ENCODE measurements at places on chromosomes 4 and X. TPM values are rescaled to one million over a fixed set of nuclear protein-coding genes. Genes with fewer than 3 reads are reported as not detected.
A peak's percentile ranks its signal among the peaks of the same experiment; 100 is the strongest.

GRCh38 chrX:9050331-9050730 is 16.4 kb upstream of the FAM9B start:
- no peaks in the 10 kb centered on the region for H3K36me3 ChIP-seq
- no peaks in the 10 kb centered on the region for H3K27me3 ChIP-seq
- no peak for DNase-seq
- H3K4me1 ChIP-seq = no peaks in the 10 kb centered on the region

- peaks cover 51% of the 10 kb centered on the region for H3K36me3 ChIP-seq
- peaks cover 35% of the 10 kb centered on the region for H3K4me1 ChIP-seq
- no peaks in the 10 kb centered on the region for H3K27me3 ChIP-seq
- no peak for DNase-seq
Observed at GRCh38 chr4:47526281-47526680, 41.2 kb downstream of the ATP10D start.

The RWDD4 gene
- total RNA-seq = 21.5 TPM

The HSFX2 gene
- total RNA-seq = 0.28 TPM

GRCh38 chrX:55312655-55313054 is 47.9 kb upstream of the PAGE3 start:
- H3K4me3 ChIP-seq = no peak overlapping the region
- H3K27ac ChIP-seq = no peak overlapping the region
- no peaks in the 10 kb centered on the region for H3K27me3 ChIP-seq
- H3K4me1 ChIP-seq = no peaks in the 10 kb centered on the region
- DNase-seq = no peak
- no peaks in the 10 kb centered on the region for H3K36me3 ChIP-seq

GRCh38 chrX:40570346-40571093 is 10.2 kb upstream of the ATP6AP2 start:
- no peak for DNase-seq
- no peak overlapping the region for H3K27ac ChIP-seq
- H3K4me3 ChIP-seq = no peak overlapping the region

The AR gene
- 3.4 TPM for total RNA-seq

GRCh38 chrX:131874300-131874699 is 148.8 kb upstream of the STK26 start:
- H3K36me3 ChIP-seq = no peaks in the 10 kb centered on the region
- H3K27ac ChIP-seq = no peak overlapping the region
- no peaks in the 10 kb centered on the region for H3K4me1 ChIP-seq
- H3K27me3 ChIP-seq = no peaks in the 10 kb centered on the region
- no peak for DNase-seq

DNA sequence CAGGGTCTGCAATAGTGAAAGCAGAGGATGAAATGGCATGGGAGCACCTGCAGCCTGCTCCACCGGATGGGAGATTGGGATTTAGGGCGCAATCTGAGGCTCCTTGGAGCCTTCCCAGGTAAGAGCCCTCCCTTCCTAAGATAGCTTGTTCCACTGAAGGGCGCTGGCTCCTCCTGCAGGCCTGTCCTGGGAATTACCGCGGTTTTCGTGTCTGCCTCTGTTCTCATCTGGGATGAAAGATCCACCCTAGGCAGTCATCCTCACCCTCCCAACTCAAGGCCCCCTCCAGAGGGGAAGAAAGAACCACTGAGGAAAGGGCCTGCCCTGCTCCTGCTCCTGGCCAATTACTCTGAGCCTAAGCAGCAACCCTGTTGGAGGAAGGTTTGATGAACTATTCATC is 547.5 kb downstream of the SMARCA1 start:
- no peak overlapping the region for H3K27ac ChIP-seq
- H3K4me3 ChIP-seq = no peak overlapping the region
- DNase-seq = peak; percentile 40
- no peaks in the 10 kb centered on the region for H3K4me1 ChIP-seq
- H3K27me3 ChIP-seq = no peaks in the 10 kb centered on the region

- no peak overlapping the region for H3K4me3 ChIP-seq
- DNase-seq = no peak
Observed at GRCh38 chr4:15755321-15756155, 22.6 kb upstream of the CD38 start.

DNA sequence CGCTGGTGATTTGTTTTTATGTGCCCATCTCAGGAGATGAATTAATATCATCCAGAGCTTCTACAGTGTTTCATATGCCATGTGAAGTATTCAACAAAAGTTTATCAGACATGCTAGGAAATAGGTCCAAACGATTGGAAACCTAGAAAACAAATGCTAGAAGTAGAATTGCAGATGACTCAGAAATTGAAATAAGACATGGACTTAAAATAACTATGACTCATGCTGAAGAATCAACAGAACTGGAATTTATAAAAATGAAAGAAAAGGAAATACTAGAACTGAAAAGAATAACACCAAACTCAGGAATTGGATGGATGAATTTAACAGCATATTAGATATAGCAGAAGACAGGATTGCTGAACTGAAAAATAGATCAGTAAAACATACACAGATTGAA is 172.7 kb upstream of the GIMD1 start:
- no peaks in the 10 kb centered on the region for H3K4me1 ChIP-seq
- no peak for DNase-seq
- H3K4me3 ChIP-seq = no peak overlapping the region
- no peaks in the 10 kb centered on the region for H3K36me3 ChIP-seq
- H3K27ac ChIP-seq = no peak overlapping the region
- no peaks in the 10 kb centered on the region for H3K27me3 ChIP-seq

DNA sequence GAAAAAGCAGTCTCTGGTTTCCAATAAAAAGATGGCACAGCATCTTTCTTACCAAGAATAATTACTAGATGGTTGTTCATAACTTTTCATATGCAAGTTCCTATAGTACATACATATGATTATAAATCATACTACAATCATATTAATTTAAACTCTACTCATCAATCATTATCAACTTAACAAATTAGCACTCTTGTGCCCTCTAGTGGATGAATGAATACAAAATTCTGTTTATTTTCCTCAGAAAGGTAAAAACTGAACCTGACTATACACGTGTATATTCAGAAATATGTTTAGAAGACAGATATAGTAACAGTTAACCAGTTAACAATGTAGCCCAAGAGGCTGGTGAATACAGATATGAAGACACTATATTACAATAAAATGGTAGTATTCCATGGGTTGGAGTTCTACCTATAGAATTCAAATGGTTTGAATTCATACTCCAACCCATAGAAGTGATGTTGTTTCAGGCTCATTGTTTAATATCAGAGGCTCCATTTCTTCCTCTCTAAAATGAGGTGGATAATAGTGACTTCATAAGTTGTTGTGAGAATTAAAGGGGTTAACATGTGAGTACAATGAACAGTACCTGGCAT is 100.0 kb downstream of the ADAMTS3 start:
- H3K4me3 ChIP-seq = no peak overlapping the region
- H3K4me1 ChIP-seq = no peaks in the 10 kb centered on the region
- H3K27ac ChIP-seq = no peak overlapping the region
- H3K36me3 ChIP-seq = no peaks in the 10 kb centered on the region
- no peak for DNase-seq

DNA sequence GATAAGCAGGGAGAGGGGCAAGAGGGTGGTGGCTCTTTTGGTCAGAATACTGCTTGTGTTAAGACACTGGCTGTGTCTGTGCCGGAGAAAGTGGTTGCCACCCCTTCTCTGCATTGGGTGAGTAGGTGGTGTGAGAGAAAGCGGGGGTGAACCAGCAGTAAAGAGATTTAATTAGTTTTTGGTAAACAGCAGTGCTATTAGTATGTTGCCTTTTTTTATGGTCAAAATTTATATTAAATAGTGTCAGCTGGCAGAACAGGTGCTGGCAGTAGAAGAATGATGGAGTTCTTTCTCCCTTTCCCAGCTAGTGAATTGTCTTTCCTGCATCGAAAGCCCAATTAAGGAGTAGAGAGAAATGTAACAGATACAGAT is 181.6 kb downstream of the LARP7 start:
- H3K4me1 ChIP-seq = no peaks in the 10 kb centered on the region
- no peak overlapping the region for H3K27ac ChIP-seq
- no peak for DNase-seq

The SULT1B1 gene
- 0.24 TPM for total RNA-seq

The CYSLTR1 gene
- total RNA-seq = not detected

The COL25A1 gene
- total RNA-seq = not detected

DNA sequence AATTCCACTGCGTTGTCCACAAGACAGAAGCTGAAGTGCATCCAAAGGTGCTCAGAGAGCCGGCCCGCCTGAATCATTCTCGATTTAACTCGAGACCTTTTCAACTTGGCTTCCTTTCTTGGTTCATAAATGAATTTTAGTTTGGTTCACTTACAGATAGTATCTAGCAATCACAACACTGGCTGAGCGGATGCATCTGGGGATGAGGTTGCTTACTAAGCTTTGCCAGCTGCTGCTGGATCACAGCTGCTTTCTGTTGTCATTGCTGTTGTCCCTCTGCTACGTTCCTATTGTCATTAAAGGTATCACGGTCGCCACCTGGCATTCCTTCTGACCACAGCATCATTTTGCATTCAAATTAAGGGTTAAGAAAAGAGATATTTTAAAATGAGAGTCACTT is 115.5 kb downstream of the NFKB1 start:
- no peaks in the 10 kb centered on the region for H3K27me3 ChIP-seq
- no peak overlapping the region for H3K27ac ChIP-seq
- peaks cover 11% of the 10 kb centered on the region for H3K4me1 ChIP-seq
- H3K4me3 ChIP-seq = no peak overlapping the region
- H3K36me3 ChIP-seq = no peaks in the 10 kb centered on the region
- DNase-seq = no peak

The KIAA0232 gene
- 21.5 TPM for total RNA-seq

The USP17L28 gene
- total RNA-seq = not detected

The CLCN4 gene
- 3.1 TPM for total RNA-seq

The GUCY1B1 gene
- total RNA-seq = 0.39 TPM

The VCX gene
- total RNA-seq = 1.5 TPM

GRCh38 chr4:8202108-8203051 is 3.3 kb downstream of the SH3TC1 start:
- no peak for DNase-seq
- no peaks in the 10 kb centered on the region for H3K36me3 ChIP-seq
- H3K27ac ChIP-seq = no peak overlapping the region
- no peaks in the 10 kb centered on the region for H3K27me3 ChIP-seq
- no peak overlapping the region for H3K4me3 ChIP-seq

GRCh38 chr4:183986971-183987946 is 82.2 kb downstream of the STOX2 start:
- H3K27me3 ChIP-seq = no peaks in the 10 kb centered on the region
- H3K36me3 ChIP-seq = no peaks in the 10 kb centered on the region
- DNase-seq = peak; percentile 76
- H3K4me1 ChIP-seq = peaks cover 12% of the 10 kb centered on the region

DNA sequence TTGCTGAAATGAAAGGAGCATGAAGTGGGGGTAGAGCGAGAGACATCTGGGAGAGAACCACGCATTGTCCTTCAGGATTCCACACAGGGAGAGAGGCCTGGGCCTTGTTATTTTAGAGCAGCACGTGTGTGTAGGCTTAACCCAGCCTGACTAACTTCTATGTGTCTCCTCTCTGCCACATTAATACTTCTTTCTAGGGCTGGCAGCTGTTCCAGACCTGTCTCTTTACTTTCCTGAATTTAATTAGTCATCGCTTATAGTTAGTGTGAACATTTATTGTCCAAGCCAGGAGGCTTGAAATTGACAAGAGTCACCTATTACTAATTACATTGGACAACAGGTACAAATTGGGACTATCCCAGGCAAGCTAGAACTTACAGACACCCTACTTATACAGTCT is 51.3 kb downstream of the SMAD1 start:
- H3K27me3 ChIP-seq = no peaks in the 10 kb centered on the region
- H3K36me3 ChIP-seq = no peaks in the 10 kb centered on the region
- no peak overlapping the region for H3K4me3 ChIP-seq
- no peak overlapping the region for H3K27ac ChIP-seq
- DNase-seq = no peak

The HEPH gene
- total RNA-seq = not detected

The MAGEA2B gene
- total RNA-seq = 35.3 TPM

All from PC-9 (cell line).